ENCODE measurements at places on chromosomes 5 and 9.

DNA sequence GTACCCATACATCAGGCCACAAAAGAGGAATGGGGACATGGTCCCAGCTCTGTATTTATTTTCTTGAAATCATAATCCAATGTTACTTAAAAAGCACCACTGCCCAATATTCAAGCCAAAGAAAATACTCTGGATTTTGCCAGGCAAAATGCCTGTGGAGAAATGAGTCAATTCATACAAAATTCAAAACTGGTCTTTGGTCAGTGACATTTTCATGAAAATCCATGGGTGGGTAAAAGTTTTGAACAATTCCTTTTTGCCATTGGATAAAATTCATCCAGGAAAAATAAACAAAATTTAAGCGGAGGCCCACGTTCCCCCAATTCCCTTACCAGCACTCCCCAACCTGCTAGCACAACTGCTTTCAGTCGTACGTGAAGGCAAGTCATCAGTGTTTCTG, 186.2 kb downstream of the GLIS3 start:
- DNase-seq, result no peak

DNA sequence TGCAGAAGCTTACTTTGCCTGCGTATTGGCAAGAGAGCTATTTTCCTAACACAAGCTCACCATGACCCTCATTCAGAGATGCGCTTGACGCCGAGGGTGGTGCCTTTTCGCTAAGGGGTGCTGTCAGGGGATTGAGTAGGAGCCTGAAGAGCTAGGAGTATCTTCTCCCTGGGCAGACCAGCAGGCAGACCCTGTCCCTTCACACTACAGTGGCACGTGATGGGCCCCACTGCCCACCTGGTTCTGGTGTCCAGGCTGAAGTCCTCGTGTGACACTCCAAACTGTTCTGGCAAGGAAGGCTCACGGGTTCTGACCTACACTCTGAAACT, 198.3 kb downstream of the AUH start:
- DNase-seq, result no peak

DNA sequence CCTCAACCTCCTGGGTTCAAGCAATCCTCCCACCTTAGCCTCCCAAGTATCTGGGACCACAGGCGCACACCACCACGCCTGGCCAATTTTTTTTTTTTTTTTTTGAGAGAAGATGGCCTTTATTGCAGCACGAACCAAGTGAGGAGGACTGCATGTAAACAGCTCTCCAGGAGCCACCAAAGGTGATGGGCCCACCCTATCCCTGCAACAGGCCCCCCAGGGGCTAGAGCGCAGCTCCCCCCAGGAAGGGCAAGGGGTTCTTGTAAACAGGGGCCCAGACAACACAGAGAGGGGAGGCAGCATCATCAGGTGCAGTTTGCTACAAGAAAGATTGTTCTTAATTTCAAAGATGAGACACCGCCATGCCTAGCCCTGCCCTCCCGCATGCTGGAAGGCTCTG, 12.6 kb upstream of the EGR1 start:
- DNase-seq, result no peak

DNA sequence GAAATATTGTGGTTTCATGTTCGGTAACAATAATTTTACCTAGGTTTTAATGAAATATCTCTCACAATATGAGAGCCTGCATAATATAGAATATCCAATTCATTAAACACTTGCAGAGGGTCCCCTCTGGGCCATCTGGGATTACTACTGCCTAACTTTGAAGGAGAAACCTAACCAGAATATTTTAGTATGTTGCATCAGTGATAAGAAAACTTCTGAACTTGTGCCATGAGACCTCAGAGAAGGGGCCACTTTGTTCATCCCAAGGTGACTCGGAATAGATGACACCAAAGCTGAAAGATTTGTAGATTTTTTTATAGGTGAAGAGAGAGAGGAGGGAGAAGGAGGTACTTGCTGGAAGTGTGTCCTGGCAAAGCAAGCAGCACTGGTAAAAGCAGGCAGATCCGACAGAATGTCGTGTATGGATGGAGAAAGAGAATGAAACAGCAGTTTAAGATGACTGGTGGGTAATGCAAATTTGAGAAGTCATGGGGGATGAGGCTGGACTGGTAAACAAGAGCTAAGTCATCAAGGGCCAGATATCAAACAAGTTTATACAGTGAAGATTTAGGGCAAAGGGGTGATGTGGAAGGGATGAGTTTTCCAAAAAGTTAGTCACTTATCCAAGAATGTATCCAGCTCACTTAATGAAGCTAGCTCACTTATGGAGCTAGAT, 372.3 kb downstream of the ADGRV1 start:
- no peak for DNase-seq

- DNase-seq, result no peak
These were observed 2.8 kb upstream of the PLK2 start for GRCh38 chr5:58462623-58463230.

DNA sequence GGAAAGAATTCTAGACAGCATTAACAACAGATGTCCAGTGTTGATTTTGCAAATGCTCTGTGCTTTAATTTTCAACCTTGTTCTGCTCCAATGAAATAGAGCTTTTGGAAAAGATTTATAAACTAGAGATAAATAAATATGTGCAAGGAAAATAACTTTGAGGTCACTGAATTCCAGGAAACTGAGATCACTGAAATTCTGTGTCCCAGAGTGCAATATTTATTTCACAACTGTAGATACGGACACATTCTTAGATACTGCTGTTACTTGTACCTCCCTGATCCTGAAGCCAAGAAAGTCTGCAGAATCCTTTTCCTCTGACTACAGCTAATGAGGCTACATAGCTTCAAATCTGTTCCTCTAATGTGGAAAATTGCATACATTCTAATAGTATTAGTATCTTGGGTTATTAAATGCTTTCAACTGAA, 222.9 kb downstream of the DOCK8 start:
- DNase-seq, result no peak

- no peak for DNase-seq
These were observed 116.9 kb downstream of the IRX2 start for GRCh38 chr5:2634399-2635176.

GRCh38 chr9:38336341-38336740, 56.2 kb upstream of the ALDH1B1 start:
- no peak for DNase-seq

GRCh38 chr9:92312887-92313623, 12.1 kb downstream of the NOL8 start:
- no peak for DNase-seq

GRCh38 chr5:105807290-105807689, 1863.4 kb downstream of the EFNA5 start:
- no peak for DNase-seq

- no peak for DNase-seq
These were observed 27.3 kb downstream of the TTC1 start for GRCh38 chr5:160036243-160036642.

- no peak for DNase-seq
These were observed 10.8 kb upstream of the TTC39B start for GRCh38 chr9:15317836-15318235.
